Activated CD4-positive, CD25-positive, alpha-beta regulatory T cell treated with anti-CD3 and anti-CD28 coated beads, Interleukin-2, amount 50 U/mL, for 16 hours (primary cell): ENCODE measurements at places on chromosomes 2 and 18.

- peak; percentile 55 for DNase-seq
Measured at GRCh38 chr18:9914584-9915290, 921 bp downstream of the VAPA start.

- no peak for DNase-seq
Measured at GRCh38 chr2:199404841-199405240, 52.9 kb downstream of the SATB2 start.

DNA sequence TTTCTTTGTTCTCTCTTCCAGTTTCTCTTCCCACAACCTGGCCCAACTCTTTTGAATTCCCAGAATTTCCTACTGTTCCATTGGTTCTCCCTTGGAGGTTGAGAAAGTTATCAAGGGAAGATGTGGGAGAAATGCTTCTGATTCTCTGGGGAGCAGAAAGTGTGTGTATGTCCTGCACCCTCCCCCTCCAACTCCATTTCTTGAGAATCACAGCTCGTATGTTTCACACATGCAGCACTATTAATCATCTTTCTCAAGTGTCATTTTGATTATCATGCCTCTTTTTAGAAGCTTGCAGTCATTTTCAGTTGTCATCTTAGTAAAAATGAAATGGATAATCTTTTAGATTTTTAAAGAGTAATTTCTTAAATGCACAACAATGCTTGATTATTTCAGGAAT is 296.8 kb upstream of the SLC39A10 start:
- no peak for DNase-seq

DNA sequence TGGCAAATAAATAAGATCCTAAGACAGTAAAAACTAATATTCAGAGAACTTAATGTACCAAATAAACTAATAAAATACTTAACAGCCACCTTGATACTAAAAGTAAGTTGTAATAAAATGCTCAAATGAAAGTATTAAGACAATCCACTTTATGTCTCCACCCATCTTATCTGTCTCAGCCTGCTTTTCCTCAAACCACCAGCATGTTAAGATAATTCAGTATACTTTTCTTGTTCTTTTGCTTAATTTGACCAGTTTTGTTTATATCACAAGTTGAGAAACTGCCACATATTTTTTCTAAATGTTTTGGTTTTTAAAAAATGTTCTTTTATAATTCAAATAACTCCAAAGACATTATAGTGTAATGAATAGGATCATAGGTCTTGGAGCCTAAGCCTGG is 142.0 kb downstream of the MBD5 start:
- no peak for DNase-seq

DNA sequence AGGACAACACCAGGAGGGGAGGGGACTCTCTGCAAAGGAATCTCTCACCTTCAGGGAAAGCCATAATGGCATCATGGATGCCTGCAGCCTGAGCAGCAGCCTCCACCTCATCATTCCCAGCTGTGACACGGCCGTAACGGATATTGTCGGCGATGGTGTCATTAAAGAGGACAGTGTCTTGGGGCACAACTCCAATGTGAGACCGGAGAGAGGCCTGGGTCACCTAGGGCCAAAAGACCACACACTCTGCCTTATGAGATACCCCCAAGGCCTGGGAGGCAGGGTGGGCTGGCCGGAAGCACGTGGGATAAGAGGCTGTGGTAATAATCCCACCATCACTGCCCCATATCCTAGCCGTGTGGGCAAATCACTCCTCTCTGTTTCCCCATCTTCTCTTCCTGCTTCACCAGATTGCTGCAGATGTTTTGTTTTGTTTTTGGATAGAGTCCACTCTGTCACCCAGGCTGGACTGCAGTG is 4.3 kb downstream of the ZFAND2B start:
- DNase-seq = no peak

DNA sequence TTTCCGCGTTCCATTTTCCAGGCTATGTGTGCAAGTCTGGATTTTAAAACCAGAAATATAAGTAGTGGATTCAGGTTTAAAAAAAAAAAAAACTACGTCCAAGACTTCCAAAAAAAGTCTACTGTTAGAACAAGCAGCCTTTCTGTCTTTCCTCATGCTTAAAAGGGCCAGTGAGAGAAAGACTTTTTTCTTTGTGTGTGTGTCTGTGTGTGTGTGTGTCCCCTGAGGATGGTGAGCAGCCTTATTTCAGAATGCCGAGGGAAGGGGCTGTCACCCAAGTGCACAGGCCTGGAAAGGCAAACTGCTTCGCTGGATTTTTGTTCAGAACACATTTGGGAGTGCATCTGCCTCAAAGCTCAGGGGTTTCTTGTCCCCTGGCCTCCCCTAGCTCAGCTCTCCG is 98.8 kb downstream of the ZBTB7C start:
- DNase-seq = no peak

- no peak for DNase-seq
Measured at GRCh38 chr2:136323935-136324334, 206.0 kb upstream of the CXCR4 start.

- DNase-seq = no peak
Measured at GRCh38 chr18:28831476-28831875, 654.5 kb upstream of the CDH2 start.

- no peak for DNase-seq
Measured at GRCh38 chr2:134843968-134844367, 5.6 kb downstream of the ACMSD start.

DNA sequence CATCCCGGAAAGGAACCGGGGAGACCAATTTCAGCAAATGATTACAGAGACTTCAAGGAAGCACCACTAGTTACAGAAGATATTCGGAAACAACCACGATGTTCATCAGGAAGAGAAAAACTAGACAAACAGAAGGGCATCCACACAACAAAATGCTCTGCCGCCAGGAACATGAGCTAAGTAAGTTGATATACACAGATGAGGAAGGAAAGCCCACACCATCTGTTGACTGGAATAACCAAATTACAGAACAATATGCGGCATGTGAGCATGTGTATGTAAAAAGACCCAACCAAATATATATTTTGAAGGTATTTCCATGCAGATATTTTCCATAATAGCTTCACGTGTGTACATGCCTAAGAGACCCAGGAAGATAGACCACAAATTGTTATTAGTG is 47.0 kb downstream of the ACKR3 start:
- no peak for DNase-seq

GRCh38 chr18:76875390-76876325 is 53.3 kb downstream of the ZNF236 start:
- no peak for DNase-seq

DNA sequence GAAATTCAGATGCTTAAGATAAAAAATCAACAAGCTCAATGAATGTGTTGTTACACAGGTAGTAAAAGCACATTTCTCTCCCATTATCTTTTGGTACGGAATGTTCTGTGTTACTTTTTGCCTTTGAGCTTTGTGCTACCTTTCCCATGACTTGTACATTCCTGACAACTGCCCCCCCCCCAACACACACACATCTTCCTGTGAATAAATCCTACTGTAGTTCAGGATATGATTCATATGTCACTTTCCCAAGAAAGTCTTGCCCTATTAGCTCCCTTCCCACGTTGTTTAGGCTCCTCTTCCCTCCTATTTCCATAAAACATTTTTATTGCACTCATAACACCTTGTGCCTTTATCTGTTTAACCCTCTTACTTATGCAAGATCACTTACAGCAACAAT is 442.6 kb upstream of the LRATD1 start:
- DNase-seq = no peak

DNA sequence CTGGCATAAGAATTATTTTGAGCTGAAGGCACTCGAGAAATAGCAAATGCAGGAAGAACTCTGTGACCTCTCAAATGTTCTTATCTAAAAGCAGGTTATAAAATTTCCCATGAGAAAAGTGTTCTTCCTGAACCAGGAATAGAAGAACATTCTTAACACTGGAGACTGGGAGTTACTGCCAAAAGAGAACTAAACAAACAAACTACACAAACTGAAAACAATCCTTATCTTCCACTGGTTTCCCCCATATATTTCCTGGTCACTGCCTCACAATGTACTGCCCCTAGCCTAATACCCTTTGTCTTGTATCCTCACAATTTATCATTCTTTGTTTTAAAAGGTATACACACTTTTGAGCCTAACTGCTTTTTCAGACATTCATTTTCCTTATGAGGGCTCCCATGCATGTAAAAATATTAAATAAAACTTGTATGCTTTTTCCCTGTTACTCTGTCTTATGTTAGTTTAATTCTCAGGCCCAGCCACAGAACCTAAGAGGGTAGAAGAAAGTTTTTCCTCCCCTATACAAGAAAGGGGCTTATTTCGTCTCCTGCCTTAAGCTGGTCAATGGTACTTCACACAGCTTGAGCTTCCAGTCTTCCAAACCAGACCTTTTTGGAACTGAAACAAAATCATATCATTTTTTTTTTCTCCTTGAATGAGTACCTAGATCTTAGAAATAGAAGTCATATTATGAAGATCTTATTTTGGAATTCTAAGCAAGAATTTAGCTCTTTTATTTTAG is 110.6 kb downstream of the MSTN start:
- no peak for DNase-seq

GRCh38 chr2:188620916-188621315 is 329.2 kb downstream of the GULP1 start:
- no peak for DNase-seq

DNA sequence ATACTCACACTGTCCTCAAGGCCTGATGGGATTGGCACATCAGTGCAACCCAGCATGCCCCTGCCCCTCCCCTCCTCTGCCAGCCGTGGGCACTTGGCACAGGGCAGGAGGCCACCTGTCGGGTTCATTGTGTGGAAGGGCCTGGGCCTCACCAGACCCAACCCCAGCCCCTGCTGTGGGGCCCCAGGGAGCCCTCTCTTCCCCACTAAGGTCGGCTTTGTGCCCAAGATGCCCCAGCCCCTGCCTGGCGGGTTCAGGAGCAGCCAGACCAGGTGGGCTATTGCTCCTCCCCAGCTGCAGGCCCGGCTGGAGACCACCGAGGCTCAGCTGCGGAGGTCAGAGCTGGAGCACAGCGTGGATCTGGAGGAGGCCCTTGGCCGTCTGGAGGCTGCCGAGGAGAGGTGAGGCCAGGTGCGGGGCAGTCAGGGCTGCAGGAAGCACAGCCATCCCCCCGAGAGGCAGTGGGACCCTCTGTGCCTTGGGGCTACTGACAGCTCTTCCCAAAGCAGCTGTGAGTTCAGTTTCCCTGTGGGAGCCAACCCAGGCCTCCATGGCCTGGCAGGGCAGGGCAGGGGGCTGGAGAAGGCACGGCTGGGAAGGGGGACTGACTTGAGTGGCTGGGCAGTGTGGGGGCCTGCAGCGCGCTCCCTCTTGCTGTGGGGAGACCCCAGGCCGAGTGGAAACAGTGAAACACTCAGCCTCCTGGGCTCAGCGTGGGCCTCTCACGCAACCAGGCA is 16.3 kb downstream of the CROCC2 start:
- DNase-seq = no peak

DNA sequence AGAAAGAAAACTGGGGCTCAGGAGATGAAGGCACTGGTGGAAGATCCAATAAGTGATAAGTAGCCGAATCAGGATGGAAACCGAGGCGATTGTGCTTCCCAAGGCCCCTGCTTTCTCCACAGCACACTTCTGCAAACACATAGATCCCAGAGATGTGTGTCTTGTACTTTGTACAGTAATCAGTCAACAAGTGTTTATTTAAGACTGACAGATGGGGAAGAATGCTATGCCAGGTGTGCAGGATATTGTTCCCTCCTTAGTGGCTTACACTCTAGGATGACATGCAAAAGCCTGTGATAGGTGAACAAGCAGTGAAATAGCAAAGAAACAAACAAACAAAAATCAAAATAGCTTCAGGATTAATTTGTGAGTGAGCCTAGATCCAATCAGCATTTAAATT is 116.6 kb downstream of the ACTR3 start:
- no peak for DNase-seq

- no peak for DNase-seq
Measured at GRCh38 chr2:173388795-173389194, 34.1 kb downstream of the CDCA7 start.

DNA sequence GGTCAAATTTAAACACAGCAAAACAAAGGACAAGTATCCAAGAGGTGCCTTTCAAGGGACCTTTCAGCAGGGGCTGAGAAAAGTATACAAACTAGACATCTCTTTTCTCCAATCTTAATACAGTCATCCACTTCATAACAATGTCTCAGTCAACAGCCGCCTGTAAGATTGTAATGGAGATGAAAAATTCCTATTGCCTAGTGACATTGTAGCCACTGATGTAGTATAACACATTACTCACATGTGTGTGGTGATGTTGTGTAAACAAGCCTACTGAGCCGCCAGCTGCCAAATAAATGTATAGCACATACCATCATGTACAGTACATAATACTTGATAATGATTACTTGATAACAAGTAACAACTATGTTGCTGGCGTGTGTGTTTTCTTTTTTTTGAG is 31.0 kb downstream of the VIT start:
- no peak for DNase-seq

DNA sequence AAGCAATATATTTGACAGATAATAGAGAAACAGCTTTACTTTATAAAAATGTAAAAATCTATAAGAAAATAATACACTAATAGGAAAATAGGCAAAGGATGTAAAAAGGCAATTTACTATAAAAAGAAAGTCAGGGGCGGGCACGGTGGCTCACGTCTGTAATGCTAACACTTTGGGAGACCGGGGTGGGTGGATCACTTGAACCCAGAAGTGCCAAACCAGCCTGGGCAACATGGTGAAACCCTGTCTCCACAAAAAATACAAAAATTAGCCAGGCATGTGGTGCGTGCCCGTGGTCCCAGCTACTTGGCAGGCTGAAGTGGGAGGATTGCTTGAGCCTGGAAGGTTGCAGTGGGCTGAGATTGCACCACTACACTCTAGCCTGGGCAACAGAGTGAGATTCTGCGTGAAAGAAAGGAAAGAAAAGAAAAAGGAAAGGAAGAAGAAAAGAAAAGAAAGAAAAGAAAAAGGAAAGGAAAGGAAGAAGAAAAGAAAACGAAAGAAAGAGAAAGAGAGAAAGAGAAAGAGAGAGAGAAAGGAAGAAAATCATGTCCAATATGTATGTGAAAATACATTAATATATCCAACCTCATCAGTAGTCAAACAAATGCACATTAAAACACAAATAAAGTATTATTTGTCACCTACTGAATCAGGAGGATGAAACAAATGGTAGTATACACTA is 65.1 kb downstream of the ADD2 start:
- DNase-seq = no peak

DNA sequence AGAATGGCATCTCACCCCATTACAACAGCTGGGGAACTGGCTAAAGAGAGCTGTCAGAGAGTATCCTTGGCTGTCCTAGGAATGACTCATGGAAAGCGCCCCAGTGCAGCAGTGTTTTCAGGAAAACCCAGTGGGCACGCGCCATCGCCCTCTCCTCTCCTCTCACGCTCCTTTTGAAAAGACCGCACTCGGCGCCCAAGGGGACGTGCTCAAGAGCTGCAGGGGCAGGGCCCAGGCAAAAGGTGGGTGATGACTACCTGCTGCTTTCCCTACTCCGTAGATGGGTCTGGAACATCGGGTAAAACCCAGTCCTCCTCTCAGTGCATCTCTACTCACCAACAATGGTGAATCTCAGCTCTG is 68.1 kb downstream of the EMILIN2 start:
- DNase-seq = no peak

GRCh38 chr18:2444201-2444875 is 127.0 kb downstream of the METTL4 start:
- no peak for DNase-seq

GRCh38 chr18:3151399-3152264 is 68.1 kb downstream of the MYOM1 start:
- no peak for DNase-seq

- DNase-seq = peak; percentile 4
Measured at GRCh38 chr18:45621061-45621511, 5.8 kb downstream of the SLC14A2 start.
